ENCODE measurements at places on chromosomes 13 and 19.

- no peak for DNase-seq
Observed at GRCh38 chr19:50837300-50837699, 3.9 kb upstream of the KLK15 start.

DNA sequence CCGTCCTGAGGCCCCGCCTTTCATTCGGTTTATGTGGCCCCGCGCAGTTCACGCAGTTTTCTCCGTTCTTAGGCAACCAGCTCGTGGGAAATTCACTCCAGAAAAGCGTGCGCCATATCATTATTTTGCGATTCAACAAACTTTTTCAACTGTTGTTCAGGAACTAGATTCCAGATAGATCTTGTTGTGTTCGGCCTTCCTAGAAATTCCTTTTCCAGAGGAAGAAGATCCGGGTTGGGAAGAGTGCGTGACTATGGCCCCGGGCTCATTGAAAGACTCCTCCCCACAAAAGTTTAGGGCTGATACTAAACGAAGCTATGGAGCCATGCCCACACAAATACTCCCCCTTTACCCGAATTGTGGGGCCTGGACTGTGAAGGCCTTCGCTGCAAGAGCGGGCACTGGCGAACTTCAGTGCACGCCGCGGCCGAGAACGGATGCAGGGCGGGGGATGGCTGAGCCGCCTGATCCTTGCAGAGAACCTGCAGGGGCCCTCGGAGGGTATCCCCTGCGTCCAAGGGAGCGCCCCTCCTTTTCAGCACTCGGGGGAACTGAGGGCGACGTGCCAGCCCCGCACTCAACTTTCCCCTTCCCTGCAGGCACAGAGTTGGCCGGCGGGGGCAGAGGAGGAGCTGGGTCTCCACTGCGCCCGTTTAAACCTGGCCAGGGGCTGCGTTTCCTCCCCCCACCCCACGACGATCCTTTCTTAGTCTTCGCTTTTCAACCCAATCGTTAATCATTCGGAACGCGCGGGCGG is 904 bp upstream of the SOX1 start:
- no peak for DNase-seq

GRCh38 chr19:3452171-3452941 is 28.0 kb downstream of the SMIM24 start:
- no peak for DNase-seq

DNA sequence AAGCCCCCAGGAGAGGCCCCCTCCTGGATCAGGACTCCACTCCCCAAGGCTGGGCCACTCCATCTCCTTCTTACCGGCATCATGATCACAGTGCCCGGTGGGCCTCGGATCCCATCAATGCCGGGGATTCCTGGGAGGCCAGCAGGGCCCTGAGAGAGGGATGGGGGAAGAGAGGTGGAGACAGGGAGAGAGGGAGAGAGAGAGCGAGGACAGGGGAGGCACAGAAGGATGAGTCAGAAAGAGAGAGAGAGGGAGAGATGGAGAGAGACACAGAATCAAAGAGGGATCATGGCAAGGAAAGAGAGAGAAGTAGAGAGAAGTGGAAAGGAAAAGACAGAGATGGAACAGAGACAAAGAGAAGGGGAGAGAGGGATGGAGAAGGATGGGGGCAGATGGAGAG is 13.8 kb downstream of the COL5A3 start:
- no peak for DNase-seq

DNA sequence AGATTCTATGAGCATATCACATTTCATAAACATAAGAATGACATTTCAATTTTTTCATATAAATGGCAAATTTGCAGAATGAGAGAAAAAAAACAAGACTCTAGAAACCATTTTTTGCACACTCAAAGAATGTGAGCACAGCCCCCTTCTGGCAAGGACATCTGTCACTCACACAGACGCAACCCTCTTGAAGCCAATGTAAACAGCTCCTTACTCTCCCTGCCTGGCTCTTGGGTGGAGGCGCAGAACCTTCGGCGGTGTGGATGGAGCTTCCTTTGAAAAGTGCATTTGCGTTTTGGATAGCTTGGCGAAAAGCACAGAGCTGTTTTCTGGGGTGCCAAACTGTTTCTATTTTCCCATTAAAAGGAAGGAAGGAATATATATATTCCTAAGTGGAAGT is 367.6 kb upstream of the TSHZ3 start:
- no peak for DNase-seq

- DNase-seq, result no peak
Observed at GRCh38 chr19:2547033-2547680, 71.2 kb downstream of the GADD45B start.

DNA sequence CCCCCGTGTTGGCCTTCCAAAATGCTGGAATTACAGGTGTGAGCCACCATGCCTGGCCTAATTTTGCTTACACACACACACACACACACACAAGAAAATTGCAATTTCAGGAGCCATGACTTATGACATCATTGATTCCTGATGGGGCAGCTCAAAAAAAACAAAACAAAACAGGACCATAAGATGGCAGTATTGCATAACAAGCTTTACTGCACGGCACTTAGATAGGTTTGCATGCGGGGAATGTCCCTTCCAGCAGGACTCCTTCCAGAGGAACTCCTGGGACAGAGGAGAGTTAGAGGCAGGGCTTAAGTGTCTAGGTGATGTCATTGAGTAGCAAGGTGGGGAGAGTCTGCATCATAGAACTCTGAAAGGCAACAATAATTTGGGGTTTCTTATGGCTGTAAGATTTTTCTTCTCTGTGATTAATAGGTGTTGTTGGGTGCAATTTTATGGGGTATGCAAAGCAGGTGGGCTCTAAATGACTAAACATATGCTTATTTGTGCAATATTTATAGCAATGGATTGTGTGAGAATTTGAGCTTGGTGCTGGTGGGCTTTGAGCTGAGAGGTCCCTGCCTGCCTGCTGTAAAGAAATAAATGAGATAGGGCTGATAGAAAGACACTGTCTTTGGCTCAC is 9.0 kb upstream of the ACSBG2 start:
- no peak for DNase-seq

- no peak for DNase-seq
Observed at GRCh38 chr19:39590265-39590664, 12.1 kb upstream of the LGALS13 start.

GRCh38 chr13:48476686-48477085 is 56.2 kb downstream of the RCBTB2 start:
- DNase-seq, result no peak

DNA sequence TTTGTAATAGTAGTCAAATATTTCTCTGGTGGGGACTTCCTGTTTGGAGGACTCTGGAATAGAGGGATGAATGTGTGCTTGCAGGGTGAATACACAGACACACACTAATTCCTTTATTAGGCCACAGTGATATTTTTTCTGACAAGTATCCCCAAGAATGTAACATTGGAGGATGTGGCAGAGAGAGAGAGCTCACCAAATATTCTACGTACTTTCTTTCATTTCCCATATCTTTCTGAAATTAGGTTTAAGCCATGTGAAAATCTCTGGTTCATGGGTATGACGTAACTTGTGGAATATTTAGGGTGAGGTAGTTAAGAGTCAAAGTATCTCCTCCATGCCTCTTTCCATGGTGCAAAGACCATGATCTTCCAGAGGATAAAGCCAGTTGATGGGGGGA is 463.4 kb downstream of the DIAPH3 start:
- DNase-seq, result no peak

DNA sequence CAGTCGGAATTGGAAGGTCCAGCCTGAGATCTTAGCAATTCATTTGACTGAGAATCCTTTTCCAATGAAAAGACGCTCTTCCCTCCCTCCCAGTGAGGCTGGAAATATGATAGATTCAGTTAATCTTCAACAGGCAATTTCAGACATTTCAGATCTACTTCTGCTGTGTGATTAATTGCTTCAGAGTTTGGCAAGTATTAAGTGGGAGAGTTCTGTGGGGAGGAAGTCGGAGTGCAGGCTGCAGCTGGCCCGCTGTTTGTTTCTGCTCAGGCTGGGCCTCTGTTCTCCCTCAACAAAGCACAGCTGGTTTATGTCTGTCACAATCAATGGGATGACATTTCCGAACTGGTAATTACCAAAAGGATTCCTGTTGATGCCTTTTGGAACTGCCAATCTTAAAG is 178.2 kb downstream of the NDFIP2 start:
- no peak for DNase-seq

DNA sequence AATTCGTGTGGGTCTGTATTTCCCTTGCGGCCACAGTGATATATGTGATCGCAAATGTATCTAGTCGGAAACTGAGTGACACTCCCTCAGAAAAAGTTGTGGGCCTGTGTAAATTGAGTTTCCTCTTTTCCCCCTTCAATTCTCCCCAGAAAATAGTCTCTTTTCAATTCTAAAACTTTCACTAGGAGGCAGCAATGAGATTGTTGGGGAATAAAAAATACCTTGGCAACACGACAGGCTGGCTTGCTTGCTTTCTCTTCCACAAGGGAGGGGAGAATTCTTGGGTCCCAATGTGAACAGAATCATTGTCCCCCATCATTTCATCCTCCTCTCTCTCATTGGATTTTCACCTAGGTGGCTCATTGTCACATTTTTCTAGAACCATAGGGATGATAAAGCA is 3.7 kb upstream of the SOX21 start:
- DNase-seq, result no peak
